ENCODE measurements at places on chromosomes 1 and 21.

- no peak overlapping the region for H3K4me3 ChIP-seq
- H3K27ac ChIP-seq = no peak overlapping the region
- no peaks in the 10 kb centered on the region for H3K36me3 ChIP-seq
- no peaks in the 10 kb centered on the region for H3K4me1 ChIP-seq
- peaks cover 17% of the 10 kb centered on the region for H3K27me3 ChIP-seq
Measured at GRCh38 chr1:95094923-95095322, 22.2 kb upstream of the ALG14 start.

DNA sequence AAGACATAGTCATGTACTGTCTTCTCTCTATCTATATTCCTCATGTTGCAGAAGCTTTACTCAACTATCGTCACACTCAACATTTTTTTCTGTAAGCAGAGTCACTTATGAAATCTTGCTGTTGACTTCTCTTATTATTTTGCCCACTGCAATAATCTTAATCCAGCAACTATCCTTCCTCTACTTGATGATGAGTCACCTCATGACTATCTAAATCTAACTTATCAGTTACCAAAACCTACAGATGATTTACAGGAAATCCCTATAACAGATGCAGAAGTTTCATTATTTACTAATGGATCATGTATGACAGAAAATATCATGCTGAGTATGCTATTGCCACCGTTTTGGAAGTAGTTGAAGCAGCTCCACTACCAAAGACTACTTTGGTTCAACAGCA is 378.9 kb downstream of the DUSP10 start:
- H3K36me3 ChIP-seq = no peaks in the 10 kb centered on the region
- no peak overlapping the region for H3K4me3 ChIP-seq
- no peaks in the 10 kb centered on the region for H3K4me1 ChIP-seq
- peaks cover 19% of the 10 kb centered on the region for H3K27me3 ChIP-seq
- ATAC-seq = no peak
- no peak overlapping the region for H3K27ac ChIP-seq

GRCh38 chr21:34930971-34931370 is 118.1 kb downstream of the RUNX1 start:
- ATAC-seq = no peak
- peaks cover 7% of the 10 kb centered on the region for H3K36me3 ChIP-seq
- peak overlapping the region; percentile 21 for H3K27ac ChIP-seq
- peak overlapping the region; percentile 52 for H3K4me3 ChIP-seq
- no peaks in the 10 kb centered on the region for H3K27me3 ChIP-seq

GRCh38 chr1:226979115-226979516 is 39.0 kb downstream of the COQ8A start:
- no peaks in the 10 kb centered on the region for H3K27me3 ChIP-seq
- H3K27ac ChIP-seq = no peak overlapping the region
- ATAC-seq = no peak
- no peak overlapping the region for H3K4me3 ChIP-seq
- no peaks in the 10 kb centered on the region for H3K4me1 ChIP-seq

DNA sequence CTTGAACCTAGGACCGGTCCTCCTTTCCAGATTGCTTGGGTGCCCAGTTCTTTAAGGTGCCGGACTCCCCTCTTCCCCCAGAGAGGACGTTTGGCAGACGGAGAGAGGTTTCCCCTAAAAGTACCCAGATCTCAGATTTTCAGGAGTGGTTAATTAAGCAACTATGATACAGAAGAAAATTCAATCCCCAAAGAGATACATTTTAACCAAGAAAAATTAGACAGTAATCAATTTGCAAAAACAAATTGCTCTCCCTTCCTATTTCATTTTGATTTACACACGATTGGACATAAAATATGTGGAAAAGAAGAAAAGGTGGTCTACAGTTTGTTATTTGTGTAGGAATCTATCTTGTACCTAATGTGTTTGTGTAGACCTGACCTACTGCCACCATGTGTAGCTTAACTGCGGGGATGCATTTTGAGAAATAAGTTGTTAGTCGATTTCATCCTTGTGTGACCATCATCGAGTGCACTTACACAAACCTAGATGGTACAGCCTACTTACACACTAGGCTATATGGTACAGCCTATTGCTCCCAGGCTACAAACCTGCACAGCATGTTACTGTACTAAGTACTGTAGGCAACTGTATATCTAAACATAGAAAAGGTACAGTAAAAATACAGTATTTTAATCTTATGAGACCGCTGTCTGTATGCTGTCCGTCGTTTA is 755 bp downstream of the RPAP2 start:
- peak overlapping the region; percentile 97 for H3K27ac ChIP-seq
- peak overlapping the region; percentile 93 for H3K4me3 ChIP-seq
- H3K4me1 ChIP-seq = peaks cover 19% of the 10 kb centered on the region
- H3K36me3 ChIP-seq = peaks cover 84% of the 10 kb centered on the region
- no peaks in the 10 kb centered on the region for H3K27me3 ChIP-seq

- no peak for ATAC-seq
- peak overlapping the region; percentile 89 for H3K4me3 ChIP-seq
- H3K27ac ChIP-seq = peak overlapping the region; percentile 71
- H3K4me1 ChIP-seq = peaks cover 27% of the 10 kb centered on the region
- H3K27me3 ChIP-seq = no peaks in the 10 kb centered on the region
- H3K36me3 ChIP-seq = peaks cover 24% of the 10 kb centered on the region
Measured at GRCh38 chr1:43705982-43706597, 1.2 kb upstream of the ST3GAL3 start.

DNA sequence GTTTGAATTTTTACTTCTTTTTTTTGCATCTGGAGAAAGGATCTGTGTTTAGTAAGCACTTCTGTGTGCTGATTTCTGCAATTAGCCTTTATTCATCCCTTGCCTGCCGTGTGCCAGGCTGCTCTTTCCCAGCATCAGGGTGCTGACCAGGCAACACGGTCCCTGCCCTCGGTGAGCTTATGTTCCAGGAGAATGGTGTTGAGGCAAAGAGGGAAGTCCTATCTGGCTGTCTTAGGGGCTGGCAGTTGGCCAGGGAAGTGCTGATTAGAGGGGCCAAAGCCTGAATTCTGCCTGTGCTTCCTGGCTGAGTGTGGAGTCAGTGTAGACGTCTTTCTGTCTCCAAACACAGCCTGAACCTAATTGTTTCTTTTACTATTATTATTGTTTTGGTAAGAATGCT is 187.1 kb downstream of the CAMTA1 start:
- H3K4me3 ChIP-seq = no peak overlapping the region
- H3K4me1 ChIP-seq = peaks cover 11% of the 10 kb centered on the region
- ATAC-seq = no peak
- H3K36me3 ChIP-seq = no peaks in the 10 kb centered on the region
- H3K27me3 ChIP-seq = peaks cover 33% of the 10 kb centered on the region
- no peak overlapping the region for H3K27ac ChIP-seq

DNA sequence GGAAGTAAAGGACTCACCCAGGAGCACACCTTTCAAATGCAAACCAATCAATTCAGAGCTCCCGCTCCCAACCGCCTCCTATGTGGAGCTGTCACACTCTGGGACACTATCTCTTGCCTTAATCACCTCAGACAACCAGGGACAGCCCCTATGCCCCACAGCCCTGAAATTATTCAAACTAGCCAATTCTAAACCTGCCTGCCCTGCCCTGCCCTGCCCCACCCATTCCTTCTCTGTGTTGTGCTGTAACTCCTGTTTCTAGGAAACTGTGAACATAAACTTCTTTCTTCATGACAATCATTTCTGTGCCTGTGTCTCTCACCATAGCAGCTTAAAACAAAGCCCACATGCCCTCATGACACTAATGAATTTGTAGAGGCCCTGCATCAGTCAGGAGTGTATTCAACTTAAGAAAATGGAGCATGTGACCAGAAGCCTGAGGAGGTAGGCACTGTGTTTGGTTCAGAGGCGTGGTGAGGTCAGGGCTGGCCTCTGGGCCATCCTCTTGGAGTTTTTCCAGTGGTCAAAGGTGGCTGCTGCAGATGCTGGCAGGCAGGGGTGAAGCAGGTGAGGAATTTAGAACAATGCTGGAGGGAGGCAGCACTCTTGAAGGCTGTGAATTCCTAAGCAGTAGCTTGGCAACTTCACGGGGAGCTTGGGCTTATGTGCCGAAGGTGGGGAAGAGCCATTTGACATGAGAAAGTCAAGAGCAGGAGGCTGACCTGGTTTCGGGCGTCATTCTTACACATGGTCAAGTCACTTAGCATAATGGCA is 74.5 kb downstream of the RHOU start:
- ATAC-seq = peak; percentile 72
- H3K27ac ChIP-seq = peak overlapping the region; percentile 89
- no peaks in the 10 kb centered on the region for H3K27me3 ChIP-seq

GRCh38 chr1:205211839-205212536 is 486 bp upstream of the DSTYK start:
- H3K27ac ChIP-seq = peak overlapping the region; percentile 98
- ATAC-seq = peak; percentile 43
- peaks cover 17% of the 10 kb centered on the region for H3K4me1 ChIP-seq
- no peaks in the 10 kb centered on the region for H3K27me3 ChIP-seq
- peaks cover 4% of the 10 kb centered on the region for H3K36me3 ChIP-seq

GRCh38 chr21:32597205-32597604 is 11.9 kb upstream of the TCP10L start:
- no peak overlapping the region for H3K27ac ChIP-seq
- H3K4me1 ChIP-seq = peaks cover 5% of the 10 kb centered on the region
- ATAC-seq = peak; percentile 57
- no peak overlapping the region for H3K4me3 ChIP-seq
- no peaks in the 10 kb centered on the region for H3K27me3 ChIP-seq

- peak overlapping the region; percentile 89 for H3K27ac ChIP-seq
- H3K27me3 ChIP-seq = no peaks in the 10 kb centered on the region
- peak; percentile 73 for ATAC-seq
- H3K36me3 ChIP-seq = peaks cover 19% of the 10 kb centered on the region
- peak overlapping the region; percentile 91 for H3K4me3 ChIP-seq
Measured at GRCh38 chr1:204495078-204495753, 611 bp upstream of the PIK3C2B start.

DNA sequence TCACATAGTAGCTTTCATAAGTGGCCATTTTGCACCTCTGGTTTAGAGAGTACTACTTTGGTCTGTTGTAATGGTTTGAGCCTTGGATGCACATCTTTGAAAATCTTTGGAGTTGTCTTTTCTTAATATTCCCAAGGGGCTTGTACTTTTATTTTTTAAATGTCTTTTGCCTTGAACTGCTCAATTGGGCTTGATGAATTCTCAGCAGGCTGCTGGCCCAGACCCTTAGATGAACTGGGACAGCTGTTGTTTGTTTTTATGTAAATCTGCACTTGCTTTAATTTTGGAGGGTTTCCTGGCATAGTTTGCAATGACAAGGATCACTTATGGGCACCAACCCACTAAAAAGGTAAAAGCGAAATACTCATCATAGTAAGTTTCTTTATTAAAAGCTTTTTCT is 24.9 kb downstream of the NGF start:
- H3K4me1 ChIP-seq = no peaks in the 10 kb centered on the region
- H3K27ac ChIP-seq = no peak overlapping the region
- H3K4me3 ChIP-seq = no peak overlapping the region
- H3K27me3 ChIP-seq = peaks cover 13% of the 10 kb centered on the region

DNA sequence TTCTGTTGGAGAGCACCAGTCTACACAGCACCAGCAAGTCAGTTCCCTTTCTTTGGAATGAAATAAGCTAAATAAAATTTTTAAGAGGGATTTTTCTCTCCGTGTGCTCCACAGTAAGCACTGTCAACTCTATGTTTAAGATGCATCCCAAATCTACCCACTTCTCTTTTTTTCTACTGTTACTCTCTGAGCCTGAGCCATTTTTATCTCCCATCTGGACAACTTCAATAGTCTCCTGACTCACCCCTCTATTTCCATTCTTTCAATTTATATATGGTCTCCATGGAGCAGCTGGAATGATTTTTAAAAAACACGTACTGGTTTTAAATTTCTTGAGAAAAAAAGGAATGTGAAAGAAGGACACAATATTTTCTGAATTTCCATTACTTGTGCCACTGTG is 24.7 kb upstream of the CCT8 start:
- peaks cover 41% of the 10 kb centered on the region for H3K36me3 ChIP-seq
- H3K27ac ChIP-seq = no peak overlapping the region
- no peak for ATAC-seq
- no peaks in the 10 kb centered on the region for H3K27me3 ChIP-seq
- no peak overlapping the region for H3K4me3 ChIP-seq

GRCh38 chr1:22224091-22224490 is 81.2 kb upstream of the WNT4 start:
- no peaks in the 10 kb centered on the region for H3K4me1 ChIP-seq
- H3K27ac ChIP-seq = no peak overlapping the region
- no peak for ATAC-seq

- peaks cover 3% of the 10 kb centered on the region for H3K4me1 ChIP-seq
- H3K4me3 ChIP-seq = no peak overlapping the region
- H3K27ac ChIP-seq = no peak overlapping the region
- no peaks in the 10 kb centered on the region for H3K36me3 ChIP-seq
- ATAC-seq = peak; percentile 18
Measured at GRCh38 chr1:181119093-181119989, 30.8 kb downstream of the IER5 start.

- no peaks in the 10 kb centered on the region for H3K27me3 ChIP-seq
- ATAC-seq = no peak
- H3K36me3 ChIP-seq = no peaks in the 10 kb centered on the region
Measured at GRCh38 chr21:18951271-18952038, 547.9 kb upstream of the TMPRSS15 start.

DNA sequence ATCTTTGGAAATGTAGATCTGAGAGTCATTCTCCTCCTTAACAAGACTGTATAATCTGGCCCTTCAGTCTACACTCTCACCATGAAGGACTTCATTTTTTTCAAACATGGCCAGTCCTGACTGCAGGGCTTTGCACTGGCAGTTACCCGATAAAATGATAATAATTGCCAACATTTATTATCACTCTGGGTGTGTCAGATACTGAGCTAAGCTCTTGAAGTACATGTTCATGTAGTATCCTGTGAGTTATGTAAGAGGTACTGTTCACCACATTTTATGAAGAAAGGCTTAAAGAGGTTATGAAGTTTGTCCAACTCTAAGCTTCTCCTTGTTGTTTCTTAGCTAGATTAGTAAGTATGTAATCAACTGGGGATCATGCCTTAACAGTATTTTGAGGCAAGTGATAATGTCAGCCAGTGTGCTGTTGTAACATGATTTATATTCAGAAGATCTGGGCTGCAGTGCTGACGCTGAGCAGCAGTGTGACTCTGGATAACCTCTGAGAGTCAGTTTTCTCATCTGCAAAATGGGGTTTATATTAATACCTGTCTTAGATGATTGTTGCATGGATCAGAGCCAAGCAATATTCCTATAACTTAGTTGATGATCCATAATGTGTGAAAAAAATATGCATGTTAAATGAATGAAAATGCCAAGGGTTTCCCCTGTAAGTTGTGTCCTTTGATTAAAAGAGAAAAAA is 42.1 kb upstream of the LEPR start:
- peaks cover 6% of the 10 kb centered on the region for H3K27me3 ChIP-seq
- peaks cover 4% of the 10 kb centered on the region for H3K4me1 ChIP-seq
- H3K36me3 ChIP-seq = no peaks in the 10 kb centered on the region
- no peak for ATAC-seq

DNA sequence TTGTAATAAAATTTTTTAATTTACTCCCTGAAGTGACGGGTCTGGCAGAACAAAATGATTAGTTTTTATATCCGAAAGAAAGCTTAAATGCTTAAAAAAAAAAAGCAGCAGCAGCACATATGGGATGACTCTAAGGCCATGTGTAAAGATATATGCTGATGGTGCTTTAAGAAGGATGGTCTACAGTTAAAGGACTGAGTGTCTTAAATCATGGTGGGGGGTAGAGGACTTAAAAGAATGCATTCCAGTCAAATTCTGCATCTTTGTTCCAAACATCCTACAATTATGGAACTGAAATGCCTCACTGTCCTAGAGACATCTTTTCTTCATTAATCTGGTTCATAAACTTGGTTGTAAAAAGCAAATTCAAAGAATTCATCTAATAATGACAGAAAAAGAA is 7.0 kb downstream of the KDM5B start:
- H3K27me3 ChIP-seq = no peaks in the 10 kb centered on the region
- peaks cover 66% of the 10 kb centered on the region for H3K36me3 ChIP-seq
- H3K4me1 ChIP-seq = peaks cover 19% of the 10 kb centered on the region
- no peak overlapping the region for H3K4me3 ChIP-seq

- no peaks in the 10 kb centered on the region for H3K4me1 ChIP-seq
- no peaks in the 10 kb centered on the region for H3K36me3 ChIP-seq
- no peak overlapping the region for H3K27ac ChIP-seq
- ATAC-seq = no peak
Measured at GRCh38 chr1:190849346-190849745, 371.7 kb upstream of the BRINP3 start.

All from activated T-helper 17 cell treated with anti-CD3 and anti-CD28 coated beads, Interleukin-2, amount 50 U/mL, for 72 hours (primary cell).